Gastrocnemius medialis (tissue), 4 donors: ENCODE measurements at places on chromosomes 5 and 9. TPM values are rescaled to one million over a fixed set of nuclear protein-coding genes. Genes with fewer than 3 reads are reported as not detected.

- no peak for DNase-seq
Observed at GRCh38 chr5:119343766-119344165, 12.1 kb upstream of the TNFAIP8 start.

DNA sequence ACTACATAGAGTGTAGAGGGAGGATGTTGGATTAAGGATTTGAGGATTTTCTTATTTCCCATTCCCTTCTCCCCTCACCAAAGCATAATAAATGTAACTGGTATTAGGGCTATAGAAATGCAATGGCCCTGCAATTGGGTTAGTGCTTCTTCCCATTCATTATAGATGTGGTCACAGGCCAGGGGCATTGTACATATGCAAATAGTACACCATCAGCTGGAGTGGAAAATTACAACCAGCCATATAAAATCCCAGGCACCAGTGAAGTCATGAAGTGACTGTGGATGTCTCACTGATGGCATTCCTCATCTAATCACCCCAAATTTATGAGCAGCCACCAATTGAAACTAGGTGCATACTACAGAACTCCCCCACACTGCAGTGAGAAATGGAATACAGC is 105.9 kb downstream of the PLK2 start:
- DNase-seq: no peak

- no peak for DNase-seq
Observed at GRCh38 chr5:52041842-52042241, 658.6 kb downstream of the ISL1 start.

DNA sequence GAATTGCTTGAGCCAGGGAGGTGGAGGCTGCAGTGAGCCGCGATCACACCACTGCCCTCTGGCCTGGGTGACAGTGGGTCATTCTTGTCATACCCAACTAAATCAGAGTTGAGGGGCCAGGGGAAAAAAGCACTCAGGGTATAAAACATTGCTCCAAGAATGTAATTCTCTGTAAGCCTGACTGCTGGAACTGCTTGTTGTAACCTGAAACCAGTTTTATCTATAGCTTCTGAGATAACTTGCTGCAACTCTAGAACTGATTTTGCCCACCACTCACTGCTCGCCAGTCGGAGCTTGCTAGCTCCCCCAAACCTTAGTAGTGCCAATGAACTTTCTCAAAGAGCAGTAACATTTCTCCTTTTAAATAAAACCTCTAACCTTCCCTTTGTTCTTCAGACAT is 9.6 kb upstream of the MSH3 start:
- DNase-seq: no peak

DNA sequence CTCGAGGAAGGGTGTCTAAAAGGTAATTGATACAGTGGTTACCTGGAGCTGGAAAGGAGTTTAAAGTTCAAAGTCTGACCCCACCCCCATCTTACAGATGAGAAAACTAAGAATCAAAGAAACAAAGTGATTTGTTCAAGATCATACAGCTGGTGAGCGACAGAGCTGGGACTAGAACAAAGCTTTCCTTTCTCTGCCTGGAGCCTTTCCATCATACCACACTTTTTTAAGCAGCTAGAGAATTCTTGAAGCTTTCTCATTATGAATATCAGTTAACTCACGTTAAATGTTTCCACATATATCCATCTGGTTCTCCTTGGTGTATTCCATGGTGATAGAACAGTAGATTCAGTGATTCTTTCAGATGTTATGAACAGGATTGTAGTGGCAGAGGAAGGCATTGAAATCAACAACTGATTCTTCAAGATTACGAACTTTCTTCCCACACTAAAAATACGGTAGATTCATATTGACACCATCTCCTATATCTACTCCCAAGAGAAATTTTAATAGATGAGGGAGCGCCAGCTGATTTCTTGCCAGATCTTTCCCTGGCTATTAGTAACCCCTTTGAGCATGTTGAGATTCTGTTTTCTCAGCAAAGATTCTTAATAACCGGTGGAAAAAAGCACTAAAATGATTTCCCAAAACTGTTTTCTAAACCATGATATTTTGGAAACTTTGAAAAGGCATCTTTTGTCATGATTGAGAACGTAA is 233.7 kb downstream of the ADAMTSL1 start:
- no peak for DNase-seq

DNA sequence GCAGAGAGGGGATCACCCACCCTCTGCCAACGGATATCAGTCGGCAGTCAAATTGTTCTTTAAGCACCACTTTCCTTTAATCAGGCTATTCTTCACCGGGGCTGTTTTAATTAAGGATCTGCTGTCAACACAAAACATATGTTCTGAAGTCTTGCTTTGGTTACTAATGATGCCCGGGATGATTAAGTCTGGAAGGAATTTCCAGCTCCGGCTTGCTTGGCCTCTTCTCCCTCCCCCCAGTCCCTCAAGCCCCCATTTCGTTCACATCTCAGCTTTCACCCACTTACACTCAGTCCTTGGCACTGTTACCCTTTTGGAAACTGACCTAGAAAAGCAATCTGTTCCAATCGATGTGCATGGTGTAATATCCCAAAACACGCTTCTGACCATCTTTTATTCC is 74.7 kb downstream of the MSX2 start:
- DNase-seq: no peak

DNA sequence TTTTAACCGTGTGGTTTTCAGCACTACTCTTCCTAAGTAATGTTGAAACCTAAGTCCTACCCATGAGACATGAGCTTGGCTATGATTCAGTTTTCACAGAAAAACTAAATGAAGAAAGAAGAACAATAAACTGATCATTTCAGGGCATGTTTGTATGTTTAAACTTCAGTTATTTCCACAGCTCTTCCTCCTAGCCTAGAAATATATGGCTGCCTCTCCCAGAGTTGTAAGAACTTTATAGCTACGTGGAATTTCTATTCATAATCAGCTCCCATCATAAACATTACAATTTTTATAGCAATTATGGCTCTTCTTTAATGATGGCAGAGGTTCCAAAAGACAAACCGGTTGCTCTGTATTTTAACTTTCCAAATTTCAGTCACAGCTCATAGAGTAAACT is 314.7 kb upstream of the ADAMTSL1 start:
- DNase-seq: no peak

GRCh38 chr5:78162253-78162862 is 132.1 kb downstream of the AP3B1 start:
- DNase-seq: no peak

DNA sequence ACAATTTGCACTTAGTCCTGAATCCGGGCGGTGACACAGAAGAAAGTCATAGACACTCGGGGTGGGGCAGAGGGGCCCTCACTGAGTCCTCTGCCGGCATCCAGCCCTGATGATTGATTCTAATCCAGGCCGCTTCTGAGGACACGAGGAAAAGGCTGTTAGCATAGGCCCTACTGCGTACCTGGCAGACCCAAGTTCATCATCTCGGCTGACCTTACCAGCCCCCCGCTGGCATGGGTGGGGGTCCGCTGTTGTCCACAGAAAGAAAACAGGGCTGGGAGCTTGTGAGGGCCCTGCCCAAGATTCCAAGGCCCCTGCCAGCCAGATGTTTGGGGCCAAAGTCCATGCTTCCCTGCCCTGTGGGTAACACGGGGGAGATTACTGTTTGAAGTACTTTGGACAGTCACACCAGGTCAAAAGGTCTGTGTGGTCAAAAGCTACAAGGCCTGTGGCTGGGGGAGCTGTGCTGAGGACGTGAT is 24.5 kb downstream of the ERGIC1 start:
- no peak for DNase-seq

DNA sequence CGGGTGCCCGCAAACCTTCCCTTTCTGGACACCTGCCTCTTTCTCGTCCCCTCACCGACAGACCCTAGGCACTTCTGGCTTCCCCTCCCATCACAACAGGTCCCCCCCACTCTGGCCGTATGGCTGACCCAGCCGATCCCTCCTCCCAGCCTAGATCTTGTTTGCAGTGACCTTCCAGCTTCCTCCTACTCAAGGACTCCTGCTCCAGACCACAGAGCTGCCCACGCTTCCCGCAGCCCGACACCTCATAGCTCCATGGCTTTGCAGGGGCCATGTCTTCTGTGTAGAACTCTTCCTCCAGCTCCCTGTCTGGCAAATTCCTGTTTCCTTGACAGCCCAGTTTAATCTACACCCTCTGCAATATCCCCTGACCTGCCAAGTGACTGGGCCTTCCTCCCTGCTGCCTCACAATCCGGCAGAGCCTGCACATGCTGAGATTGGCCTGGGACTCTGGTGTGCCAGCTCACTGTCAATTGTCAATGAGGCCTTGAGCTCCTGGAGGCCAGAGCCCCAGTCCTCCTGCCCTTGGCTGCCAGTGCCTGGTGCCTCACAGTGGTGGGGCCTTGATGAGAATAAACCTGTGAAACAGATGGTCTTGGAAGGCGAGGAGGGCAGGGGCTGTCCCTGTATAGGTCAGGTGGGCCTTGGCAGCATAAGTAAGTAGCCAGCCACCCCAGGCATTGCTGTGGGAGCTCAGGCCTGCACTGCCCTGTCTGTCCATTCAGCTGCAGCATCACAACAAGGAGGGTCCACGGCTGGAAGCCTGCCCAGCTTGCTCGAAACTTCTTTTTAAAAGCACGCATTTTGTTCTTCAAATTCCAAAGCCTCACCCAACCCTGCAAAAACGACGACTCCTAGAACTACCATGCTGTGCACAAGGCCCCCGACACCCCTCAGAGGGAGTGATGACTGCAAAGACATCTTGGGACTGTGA is 50.5 kb downstream of the GADD45G start:
- no peak for DNase-seq

DNA sequence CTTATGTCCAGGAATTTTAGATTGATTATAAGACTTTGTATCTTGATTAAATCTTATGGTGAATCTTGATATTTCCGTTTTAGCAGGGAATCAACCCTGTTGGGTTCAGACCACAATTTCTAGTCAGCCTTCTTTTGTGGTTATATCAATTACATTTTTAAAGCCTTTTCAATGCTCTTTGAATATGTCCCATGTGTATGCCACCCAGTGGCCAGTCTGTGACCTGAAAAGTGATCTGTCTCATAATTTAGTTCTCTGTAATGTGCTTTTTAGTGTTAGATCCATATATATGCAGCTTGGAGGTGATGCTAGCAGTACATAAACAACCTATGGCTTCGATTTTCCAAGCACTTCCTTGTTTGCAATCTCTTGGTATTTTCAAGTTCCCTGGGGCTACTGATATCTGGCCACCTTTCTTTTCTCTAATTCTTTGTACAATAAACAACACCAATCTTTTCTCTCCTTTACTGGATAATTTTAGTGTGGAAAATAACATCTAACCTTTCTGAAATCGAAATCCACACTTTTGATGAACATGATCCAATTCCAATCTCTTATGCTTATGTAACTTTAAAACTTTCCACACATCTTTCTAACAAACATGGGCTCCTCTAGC is 28.8 kb downstream of the PDE8B start:
- no peak for DNase-seq

Gene LRRC19
- not detected for total RNA-seq

Gene PDGFRB
- total RNA-seq: 27.9 TPM

Gene SOX30
- total RNA-seq: not detected
